ENCODE measurements at places on chromosomes 4 and X.

- no peak for ATAC-seq
These were observed 11.7 kb downstream of the BBS12 start for GRCh38 chr4:122744229-122744628.

DNA sequence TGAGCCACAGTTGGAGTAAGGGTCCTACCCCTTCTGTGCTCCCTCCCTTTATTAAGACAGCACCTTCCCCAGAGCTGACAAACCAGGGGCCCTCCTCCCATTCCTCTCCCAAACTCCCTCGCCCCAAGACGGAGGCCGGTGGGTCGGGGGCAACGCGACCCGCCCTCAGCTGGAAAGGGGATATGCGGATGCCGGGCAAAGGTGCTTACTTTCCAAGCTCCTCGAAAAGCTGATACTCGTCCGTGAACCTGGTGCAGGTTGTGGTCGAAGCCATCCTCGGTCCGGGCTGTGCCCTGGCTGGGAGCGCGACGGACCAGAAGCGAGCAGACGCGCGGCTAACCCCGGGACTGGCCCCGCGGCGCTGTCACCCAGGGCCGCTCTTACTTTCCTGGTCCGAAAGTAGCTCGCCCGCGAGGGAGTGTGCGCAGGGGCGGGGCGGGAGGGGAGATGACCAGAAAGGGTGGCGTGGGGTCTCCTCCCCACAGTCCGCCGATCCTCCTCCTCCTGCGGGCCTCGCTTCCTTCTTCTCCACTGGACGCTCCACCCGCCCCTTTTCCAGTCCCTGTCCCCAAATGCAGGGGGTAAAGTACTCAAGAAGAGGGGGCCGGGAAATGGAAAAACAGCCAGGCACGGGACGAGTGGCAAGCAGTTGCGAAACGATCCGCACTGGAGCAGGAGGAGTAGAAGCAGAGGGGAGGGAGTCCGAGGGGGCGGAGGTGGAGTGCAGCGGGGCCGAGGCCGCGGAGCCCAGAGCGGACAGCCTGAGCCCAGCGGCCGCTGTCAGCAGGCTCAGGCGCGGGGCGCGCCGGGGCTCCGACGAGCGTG, 531 bp downstream of the CAMK2D start:
- ATAC-seq = peak; percentile 32

- ATAC-seq = peak; percentile 37
These were observed 11.6 kb downstream of the SMIM20 start for GRCh38 chr4:25925486-25926201.

- peak; percentile 37 for ATAC-seq
These were observed 173.5 kb downstream of the DCLK2 start for GRCh38 chr4:150251752-150252190.

GRCh38 chr4:8726344-8726851, 133.8 kb downstream of the CPZ start:
- ATAC-seq = no peak

GRCh38 chr4:81620442-81620841, 148.7 kb upstream of the RASGEF1B start:
- ATAC-seq = no peak

- ATAC-seq = no peak
These were observed 217.3 kb upstream of the GK2 start for GRCh38 chr4:79625361-79625760.

- ATAC-seq = no peak
These were observed 314.1 kb downstream of the STK32B start for GRCh38 chr4:5365071-5366008.

DNA sequence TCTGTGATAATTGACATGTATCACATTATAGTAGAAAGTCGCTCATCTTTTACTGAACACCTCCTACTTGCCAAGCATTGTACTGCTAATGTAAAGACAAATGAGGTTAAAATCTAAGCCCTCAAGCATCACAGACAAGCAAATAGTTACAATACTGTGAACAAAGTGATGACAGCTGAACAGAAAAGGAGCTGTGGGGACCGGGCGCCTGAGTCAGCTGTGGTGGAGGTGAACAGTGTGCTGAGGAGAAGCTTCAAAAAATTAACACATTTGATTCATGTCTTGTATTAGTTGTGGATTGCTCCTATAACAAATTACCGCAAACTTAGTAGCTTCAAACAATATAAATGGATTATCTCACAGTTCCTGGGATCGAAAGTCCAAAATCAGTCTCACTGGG, 124.3 kb downstream of the MAPK10 start:
- no peak for ATAC-seq

DNA sequence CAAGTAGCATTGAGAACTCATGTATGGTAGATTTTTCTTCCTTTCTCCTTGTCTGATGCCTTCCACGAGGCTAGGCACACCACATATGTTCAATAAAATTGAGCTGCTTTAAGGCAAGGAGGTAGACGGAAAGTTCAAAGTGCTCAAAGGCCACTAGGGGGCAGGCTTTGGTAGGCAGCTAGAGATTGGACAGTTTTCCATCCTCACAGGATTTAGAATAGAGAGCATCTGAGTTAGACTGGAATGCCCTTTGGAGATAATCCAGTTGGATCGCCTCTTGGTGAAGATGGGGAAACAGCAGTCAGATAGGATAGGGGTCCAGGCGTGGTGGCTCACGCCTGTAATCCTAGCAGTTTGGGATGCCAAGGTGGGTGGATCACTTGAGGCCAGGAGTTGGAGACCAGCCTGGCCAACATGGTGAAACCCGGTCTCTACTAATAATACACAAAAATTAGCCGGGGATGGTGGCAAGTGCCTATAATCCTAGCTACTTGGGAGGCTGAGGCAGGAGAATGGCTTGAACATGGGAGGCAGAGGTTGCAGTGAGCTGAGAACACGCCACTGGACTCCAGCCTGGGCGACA, 30.4 kb downstream of the ELF4 start:
- ATAC-seq = no peak

DNA sequence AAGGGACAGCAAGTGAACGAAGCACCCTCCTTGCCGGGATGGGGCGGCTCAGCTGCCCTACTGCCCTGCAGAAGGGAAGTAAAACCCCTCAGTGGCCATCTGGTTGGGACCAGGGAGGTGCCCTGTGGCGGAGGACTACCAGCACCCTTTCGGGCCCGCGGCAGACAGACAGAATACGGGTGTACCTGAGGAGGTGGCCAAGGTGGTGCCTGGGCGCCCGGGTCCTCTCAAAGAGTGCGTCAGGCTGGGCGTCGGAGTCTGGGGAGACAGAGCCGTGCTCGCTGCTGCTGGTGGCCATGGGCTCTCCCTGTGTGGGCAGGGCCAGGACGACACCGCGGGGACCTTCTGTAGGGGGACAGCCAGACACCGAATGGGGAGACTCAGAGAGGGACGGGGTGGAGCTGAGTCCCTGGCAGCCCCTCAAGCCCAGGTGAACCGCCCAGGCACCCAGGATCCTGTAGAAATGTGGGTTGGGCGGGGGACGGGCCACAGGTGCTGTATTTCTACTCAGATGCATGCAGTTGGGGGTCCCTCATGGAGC, 29.7 kb downstream of the PDHA1 start:
- no peak for ATAC-seq

GRCh38 chrX:2185341-2186082, 315.3 kb downstream of the DHRSX start:
- no peak for ATAC-seq

DNA sequence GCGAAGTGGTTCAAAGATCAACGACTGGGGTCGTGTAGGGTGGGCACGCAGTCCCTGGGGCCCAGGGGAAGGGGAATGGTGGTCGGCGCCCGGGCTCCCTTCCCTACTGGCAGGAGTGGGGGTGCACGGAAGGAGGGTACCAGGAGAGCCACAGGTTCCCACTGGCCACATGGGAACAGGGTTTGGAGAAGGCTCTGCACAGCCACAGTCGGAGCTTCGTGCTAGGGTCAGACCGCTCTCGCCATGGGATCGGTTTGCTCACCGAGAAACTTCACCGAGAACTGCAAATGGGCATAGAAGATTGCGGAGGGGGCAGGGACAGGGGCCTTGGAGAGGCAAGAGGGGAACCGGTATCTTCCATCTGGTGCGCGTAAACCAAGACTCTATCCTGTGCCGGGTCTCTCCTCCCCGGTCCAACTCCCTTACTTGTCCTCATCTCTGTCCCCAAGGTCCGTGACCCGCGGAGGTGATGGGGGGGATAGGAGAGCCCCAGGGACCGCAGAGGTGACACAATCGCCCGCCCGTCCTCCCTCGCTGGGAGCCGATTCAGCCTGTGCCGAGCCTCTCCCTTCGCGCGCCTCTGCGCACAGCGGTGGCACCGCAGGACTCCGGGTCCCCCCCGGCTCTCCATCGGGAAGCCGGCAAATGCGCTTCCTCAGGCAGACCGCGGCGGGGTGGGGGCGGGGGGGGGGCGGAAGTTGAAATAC, 1.0 kb downstream of the SCD5 start:
- ATAC-seq = no peak

GRCh38 chrX:111823128-111823527, 52.9 kb upstream of the TRPC5OS start:
- no peak for ATAC-seq

- no peak for ATAC-seq
These were observed 183.5 kb upstream of the RBPJ start for GRCh38 chr4:26137288-26137687.
